ENCODE measurements at places on chromosomes 6 and 20.

GRCh38 chr20:5654557-5654956, 95.6 kb upstream of the SHLD1 start:
- DNase-seq = no peak

- no peak for DNase-seq
These were observed 608.4 kb downstream of the EPHA7 start for GRCh38 chr6:92810913-92811312.

DNA sequence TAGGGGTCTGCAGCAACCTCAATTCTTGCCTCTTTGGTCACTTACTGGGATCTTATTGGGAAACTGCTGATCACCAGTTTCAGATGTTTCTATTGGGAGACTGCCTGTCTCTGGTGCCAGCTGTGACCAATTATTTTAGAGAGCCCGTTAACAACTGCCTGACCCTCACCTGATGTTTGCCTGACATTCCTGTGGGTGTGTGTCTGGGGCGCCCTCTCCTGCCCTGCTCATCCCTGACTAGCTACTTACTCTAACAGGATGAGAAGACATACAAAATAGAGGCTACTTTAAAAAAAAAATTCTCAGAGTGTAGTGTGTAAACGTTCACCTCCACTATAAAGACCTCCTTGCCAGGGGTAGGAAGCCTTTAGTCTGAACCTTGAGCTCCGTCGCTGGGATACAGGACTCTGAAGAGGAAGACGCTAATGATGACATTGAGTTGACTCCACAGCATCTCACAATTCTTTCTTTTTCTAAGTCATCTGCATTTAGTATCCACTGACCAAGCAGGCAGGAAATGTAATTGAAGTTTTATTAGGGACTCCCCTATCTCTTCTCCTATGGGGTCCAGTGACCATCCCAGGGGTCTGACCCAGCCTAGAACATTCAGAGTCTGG, 54.6 kb upstream of the DDR1 start:
- DNase-seq = no peak

- DNase-seq = no peak
These were observed 32.1 kb upstream of the BCAS1 start for GRCh38 chr20:54102543-54102942.

GRCh38 chr6:903761-904160, 210.8 kb upstream of the EXOC2 start:
- no peak for DNase-seq

- DNase-seq = no peak
These were observed 37.3 kb upstream of the TMEM181 start for GRCh38 chr6:158522616-158523015.

DNA sequence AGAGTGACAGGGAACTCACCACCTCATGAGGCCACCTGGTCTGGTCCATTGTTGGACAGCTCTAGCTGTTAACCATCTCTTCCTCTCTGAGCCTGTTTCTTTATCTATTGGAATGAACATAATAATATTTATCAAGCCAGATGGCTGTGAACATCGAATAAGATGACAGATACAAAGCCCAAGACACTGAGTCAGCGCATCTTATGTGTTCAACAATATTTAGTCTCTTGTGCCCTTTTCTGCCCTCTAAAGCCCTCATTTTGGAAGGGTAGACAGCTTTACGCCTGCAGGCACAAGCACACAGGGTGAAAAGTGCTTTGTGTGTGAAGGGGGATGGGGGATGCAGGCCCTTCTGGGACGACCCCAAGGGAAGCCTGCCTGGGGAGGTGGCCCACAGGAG, 164.0 kb downstream of the GRM4 start:
- DNase-seq = no peak

GRCh38 chr6:30265181-30265580, 52.0 kb upstream of the TRIM26 start:
- no peak for DNase-seq

DNA sequence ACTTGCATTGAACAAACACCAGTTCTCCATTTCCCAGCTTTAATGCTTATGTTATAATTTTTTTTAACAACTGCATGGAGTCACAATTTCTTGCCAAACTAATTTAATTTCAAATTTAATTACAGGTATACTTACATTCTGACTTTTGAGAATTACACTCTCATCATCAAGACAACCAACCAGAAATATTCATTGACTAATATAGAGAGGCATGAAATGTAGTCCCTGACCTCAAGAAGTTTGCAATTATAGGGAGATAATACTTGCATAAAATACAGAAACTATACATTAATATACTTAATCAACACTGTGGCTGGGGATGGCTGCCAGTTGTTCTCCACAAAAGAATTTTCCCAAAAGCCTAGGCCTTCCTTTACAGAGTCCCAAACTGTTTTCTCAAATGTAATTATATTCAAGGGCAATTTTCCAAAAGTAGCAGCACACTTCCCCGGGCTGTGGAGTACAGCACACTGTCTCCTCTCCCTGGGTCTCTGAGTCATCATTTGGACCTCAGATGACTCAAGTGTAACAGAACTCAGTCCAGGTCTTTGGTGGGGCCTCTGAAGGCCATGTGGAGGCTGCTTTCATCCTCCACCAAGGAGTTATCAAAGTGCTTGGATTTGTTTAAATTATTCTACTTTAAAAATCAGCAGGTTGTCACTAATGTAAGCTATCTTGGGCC, 114.1 kb downstream of the KIF16B start:
- no peak for DNase-seq

GRCh38 chr6:161067749-161068148, 76.2 kb downstream of the MAP3K4 start:
- DNase-seq = no peak

DNA sequence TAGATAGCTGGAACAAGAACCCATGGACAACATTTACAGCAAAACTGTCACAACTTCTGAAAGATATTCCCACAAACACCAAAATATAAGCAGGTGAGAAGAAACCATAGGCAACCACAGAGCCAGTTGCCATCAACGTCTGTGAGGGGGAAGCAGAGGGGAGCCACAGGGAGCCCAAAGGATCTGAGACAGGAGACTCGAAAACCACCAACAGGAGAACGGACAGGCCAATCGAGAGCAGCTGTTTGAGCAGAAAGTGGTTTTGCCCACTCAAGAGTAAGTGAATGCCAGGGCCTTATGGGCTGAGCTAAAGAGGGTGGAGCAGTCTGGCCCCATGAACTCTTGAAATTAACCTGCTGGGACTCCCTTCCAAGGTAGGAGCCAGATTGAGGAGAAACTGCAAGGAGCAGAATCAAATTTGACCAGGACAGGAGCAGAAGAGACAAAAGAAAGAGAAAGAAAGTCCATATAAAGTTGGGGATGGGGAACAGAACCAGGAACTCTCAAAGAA, 195.4 kb downstream of the ANKRD60 start:
- no peak for DNase-seq

DNA sequence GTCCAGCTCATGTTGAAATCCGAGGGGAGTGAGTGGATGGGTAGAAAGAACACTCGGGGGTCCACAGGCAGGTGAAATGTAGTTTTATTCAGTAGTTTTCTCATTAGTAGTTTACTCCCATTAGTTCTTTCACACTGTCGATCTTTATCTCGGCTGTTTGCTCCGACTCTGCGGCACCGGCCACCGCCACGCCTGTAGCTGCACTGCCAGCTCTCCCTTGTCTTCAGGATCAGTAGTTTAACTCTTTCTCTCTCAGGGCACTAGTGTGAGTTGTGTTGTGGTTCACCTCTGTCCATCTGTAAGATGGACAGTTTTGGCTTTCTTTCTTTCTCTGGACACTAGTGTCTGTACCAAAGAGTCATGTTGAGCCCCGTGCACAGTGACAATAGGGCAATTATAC, 195.7 kb downstream of the LMBRD1 start:
- no peak for DNase-seq

GRCh38 chr20:1579488-1579887, 22.0 kb upstream of the SIRPD start:
- no peak for DNase-seq

DNA sequence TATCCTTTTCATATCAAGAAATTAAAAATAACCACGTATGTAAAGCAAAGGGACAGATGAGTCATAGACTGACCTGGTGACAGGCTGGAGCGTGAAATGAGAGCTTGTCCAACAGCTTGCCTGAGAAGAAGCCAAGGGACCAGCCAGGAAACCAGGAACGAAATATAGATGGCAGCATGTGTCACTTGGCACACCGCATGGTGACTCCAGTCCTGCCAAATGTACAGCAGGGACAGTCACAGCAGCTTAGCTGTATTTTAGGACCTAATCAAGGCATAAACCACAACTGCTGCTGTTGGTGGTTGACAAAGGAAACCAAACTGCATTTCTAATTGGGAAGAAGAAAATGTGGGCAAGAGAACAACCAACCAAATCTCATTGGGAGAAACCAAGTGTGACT, 755.0 kb downstream of the TFAP2A start:
- no peak for DNase-seq

GRCh38 chr6:165729307-165729936, 66.4 kb upstream of the PDE10A start:
- DNase-seq = no peak

DNA sequence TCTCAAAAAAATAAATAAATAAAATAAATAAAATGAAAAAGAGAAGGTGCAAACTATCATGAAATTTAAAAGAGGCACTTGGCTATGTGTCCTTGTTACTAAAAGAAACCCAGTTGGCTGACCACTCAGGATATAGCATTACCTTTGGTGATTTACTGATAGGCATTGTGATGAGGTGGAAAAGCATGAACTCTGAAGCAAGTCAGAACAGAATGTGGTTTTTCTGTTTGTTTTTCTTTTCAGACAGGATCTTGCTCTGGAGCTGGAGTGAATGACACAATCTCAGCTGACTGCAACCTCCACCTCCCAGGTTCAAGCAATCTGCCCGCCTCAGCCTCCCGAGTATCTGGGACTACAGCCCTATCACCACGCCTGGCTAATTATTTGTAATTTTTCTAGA, 31.9 kb downstream of the ZNF184 start:
- no peak for DNase-seq

DNA sequence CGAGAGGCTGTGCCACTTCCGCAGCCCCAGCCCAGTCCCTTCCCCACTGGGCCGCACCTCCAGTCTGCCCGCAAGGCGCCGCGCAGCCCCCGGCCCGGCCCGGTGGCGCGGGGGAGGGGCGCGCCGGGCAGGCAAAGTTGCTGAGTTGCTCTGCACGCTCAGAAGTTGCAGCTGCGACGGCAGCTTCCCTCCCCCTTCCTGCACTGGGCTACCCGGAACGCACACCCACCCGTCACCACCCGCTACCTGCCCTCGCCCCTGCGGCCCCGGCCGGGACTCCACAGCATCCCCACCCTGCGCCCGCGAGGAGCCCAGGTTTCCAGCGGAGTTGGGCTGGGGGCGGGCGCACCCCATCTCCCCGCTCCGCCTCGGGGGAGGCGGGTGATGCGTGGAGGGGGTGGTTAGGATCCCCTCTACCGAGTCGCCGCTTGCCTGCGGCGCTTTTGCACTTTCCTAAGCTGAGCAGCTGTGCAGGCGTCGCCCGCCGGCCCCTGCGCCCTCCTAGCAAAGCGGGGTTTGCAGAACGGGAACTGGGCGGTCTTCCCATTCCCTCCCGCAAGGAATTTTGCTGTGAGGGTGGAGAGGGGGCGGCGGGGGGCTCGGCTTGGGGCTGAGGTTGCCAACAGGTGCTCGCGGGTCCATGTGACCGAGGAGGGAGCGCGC, 55.9 kb upstream of the RREB1 start:
- DNase-seq = no peak

GRCh38 chr6:16955899-16956298, 146.0 kb upstream of the STMND1 start:
- no peak for DNase-seq

DNA sequence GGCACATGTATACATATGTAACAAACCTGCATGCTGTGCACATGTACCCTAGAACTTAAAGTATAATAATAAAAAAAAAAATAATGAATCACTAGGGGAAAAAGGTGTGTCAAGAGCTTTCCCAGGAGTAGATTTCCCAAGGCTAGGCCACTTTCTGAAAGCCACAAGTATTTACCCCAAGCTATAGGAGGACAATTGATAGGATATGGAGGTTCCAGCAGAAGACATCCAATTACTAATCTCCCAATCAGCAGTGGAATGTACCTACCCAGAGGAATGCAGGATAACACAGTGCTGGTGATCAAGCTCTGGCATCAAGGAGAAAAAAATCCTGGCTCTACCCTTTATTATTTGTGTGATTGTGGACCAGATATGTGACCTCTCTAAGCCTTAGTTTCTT, 562.7 kb downstream of the RFPL4B start:
- no peak for DNase-seq

GRCh38 chr6:80548532-80548931, 442.1 kb downstream of the BCKDHB start:
- no peak for DNase-seq

DNA sequence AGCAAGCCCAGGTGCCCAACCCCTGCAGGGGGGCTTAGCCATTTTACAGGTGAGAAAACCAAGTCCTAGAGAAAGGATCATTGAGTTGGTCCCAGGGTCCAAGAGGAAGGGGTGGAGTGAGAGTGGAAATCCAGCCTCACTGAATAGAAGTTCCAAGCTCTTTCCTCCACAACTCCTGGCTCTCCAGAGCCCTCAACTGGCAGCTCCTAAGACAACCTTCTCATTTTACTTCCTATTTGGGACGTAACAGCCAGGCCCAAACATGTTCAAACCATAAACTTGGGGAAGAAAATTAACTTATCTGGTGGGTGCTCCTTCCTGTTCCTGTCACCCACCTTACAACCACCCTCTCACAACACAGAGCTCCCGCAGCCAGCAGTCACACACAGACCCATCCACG, 57.9 kb downstream of the PRND start:
- no peak for DNase-seq

- no peak for DNase-seq
These were observed 44.1 kb upstream of the NT5E start for GRCh38 chr6:85405853-85406198.

- DNase-seq = no peak
These were observed 9.4 kb downstream of the TFAP2A start for GRCh38 chr6:10405513-10405900.

DNA sequence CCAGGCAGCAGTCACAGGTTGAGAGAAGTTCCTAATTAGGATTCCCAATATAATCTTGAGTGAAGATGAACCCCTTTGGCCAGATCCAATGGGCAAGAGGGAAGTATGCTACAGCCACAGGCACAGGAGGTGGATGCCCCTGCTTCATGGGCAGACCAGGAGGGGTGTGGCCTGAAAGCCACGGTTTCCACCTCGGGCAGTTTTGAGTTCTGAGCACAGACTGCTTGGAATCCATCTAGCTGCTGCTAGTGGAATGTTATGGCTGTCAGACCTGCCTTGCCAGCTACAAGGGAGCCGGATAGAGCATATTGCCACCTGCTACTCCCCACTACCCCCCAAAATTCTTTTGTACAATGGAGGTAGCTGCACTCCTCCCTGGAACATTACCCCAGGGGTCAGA, 672.9 kb downstream of the HACE1 start:
- DNase-seq = no peak

- DNase-seq = no peak
These were observed 718.8 kb upstream of the FLRT3 start for GRCh38 chr20:15056246-15056645.

DNA sequence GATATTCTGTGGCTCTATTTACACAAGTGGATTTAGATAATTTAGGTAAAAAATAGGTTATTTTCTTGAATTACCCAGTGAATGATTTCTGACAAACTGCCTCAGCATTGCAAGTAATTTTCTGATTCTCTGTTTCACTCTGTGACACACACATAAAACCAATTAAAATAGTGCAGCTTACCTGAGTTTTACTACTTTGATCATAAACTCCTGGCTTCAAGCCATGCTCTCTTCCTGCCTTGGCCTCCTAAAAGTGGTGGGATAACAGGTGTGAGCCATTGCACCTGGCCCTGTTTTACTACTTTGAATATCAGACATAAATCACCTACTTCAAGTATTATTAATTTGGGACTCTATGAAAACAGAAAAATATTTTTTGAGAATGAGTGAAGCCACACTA, 462.9 kb downstream of the ADGRB3 start:
- DNase-seq = no peak

All from stimulated activated CD8-positive, alpha-beta memory T cell treated with anti-CD3 and anti-CD28 coated beads, Interleukin-15, amount 100 ng/mL, for 24 hours (primary cell).